Activated T-cell treated with anti-CD3 and anti-CD28 coated beads, Interleukin-2, amount 50 U/mL, for 48 hours (primary cell): ENCODE measurements at places on chromosomes 3 and 15.

DNA sequence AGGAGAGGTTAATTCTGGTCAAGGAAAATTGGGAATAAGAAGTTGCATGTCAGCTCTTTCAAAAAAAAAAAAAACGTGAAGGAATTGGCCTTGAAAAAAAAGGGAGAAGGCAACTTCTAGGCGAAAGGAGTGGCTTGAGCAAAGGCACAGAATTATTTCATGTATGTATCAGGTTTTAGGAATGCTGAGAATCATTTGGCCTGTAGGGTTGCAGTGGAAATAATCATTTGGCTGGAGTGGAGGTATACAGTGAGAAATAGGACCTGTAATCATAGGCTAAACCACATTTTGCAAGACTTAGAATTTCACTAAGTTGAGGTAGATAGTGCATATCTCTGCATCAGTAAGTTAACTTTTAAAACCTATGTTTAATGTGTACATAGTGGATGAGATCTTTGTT is 54.9 kb downstream of the EPHA6 start:
- no peak for DNase-seq

GRCh38 chr15:56468401-56468800 is 3.5 kb upstream of the MNS1 start:
- DNase-seq = no peak

GRCh38 chr3:107384907-107385306 is 7.7 kb downstream of the CCDC54 start:
- no peak for DNase-seq

GRCh38 chr3:182478369-182478768 is 314.9 kb upstream of the ATP11B start:
- no peak for DNase-seq

DNA sequence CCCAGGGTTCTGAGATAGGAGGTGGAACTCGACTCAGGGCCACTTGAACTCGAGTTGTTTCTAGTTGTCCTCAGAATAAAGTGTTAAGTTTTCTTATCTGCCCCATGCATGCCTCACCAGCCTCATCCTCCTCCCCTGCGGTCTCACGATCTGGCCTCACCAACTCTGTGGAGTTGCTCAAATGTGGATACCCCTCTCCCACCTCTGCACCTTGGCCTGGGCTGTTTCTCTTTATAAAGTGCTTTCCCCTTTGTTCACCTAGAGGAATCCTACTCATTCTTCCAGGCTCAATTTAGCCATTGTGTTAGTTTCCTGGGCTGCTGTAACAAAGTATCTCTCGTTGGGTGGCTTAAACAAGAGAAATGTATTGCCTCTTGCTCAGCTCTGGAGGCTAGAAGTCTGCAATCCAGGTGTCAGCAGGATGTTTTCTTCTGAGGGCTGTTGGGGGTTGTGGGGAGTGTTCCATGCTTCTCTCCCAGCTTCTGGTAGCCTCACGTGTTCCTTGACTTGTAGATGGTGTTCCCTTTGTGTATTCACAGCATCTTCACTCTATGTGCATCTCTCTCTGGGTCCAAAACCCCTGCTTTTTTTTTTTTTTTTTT is 100.7 kb downstream of the MEX3B start:
- DNase-seq = no peak

- DNase-seq = peak; percentile 54
Observed at GRCh38 chr3:172153335-172153861, 114.0 kb downstream of the FNDC3B start.

DNA sequence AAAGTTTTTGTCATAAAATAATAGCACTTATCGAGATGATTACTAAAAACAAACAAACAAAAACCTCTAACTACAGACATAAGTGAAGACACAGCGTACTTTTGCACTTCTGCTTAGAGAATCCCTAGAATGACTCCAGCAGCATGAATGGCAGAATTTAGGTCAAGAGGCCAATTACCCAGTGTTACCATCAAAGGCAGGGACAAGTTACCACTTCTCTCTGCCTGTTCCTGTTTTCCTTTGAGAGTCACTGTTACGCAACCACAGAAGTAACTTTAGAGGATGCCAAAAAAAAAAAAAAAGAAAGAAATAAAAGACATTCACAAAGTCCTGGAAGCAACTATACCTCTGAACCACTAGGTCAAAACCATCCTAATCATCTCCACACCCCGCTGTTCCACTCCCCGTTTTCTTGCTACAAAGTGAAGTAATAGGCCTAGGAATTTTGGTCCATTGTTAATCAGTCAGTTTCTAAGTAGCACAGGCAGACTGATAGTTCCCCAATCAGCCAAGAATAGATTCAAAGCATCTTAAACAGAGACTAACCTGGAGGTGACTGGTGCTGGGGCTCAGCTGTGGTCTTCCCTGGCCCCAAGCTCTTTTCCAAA is 41.9 kb downstream of the FMN1 start:
- no peak for DNase-seq

- DNase-seq = peak; percentile 36
Observed at GRCh38 chr15:62940755-62941361, 101.7 kb upstream of the TPM1 start.
